ENCODE measurements at places on chromosomes 13 and 19. TPM values are rescaled to one million over a fixed set of nuclear protein-coding genes. Genes with fewer than 3 reads are reported as not detected.
A peak's percentile ranks its signal among the peaks of the same experiment; 100 is the strongest.

Gene ZNF729
- total RNA-seq, result 10.6 TPM

Gene FXYD1
- total RNA-seq, result 3.4 TPM

Gene IGSF23
- not detected for total RNA-seq

GRCh38 chr19:49393881-49394280, 5.8 kb downstream of the KASH5 start:
- no peak for DNase-seq

DNA sequence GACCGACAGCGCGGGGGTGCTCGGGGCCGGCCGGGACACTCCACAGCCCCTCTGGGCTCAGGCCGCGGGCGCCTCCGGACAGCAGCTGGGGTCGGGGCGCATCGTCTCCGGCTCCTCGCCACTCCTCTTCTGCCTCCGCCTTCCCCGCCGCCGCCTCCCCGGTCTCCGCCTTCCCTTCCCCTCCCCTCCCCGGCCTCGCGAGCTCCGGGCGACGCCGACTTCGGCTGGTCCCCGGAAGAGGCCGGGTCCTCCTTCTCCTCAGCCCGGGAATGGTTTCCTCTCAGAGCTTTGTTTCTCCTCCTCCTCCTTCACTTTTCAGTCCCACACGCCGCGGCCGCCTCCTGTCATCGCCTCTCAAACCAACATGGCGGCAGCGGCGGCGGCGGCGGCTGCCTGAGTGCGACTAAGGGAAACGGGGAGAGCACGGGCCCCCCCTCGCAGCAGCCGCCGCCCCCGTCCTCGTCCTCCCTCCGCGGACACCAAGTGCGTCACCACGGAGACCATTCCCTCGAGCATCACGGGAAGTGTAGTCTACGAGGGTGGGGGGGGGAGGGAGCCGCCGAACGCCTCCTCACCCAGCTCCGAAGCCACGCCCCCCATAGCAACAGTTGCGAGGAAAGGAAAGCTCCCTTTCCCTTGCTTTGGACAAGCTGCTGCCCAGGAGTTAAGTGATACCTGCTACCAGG, at the start of gene UBL3:
Gene UBL3, minus strand, starts transcription at position 405 of the 686 bp plus-strand sequence. CDS start 1,079 bp downstream, outside the sequence.
- DNase-seq, result peak; percentile 99

DNA sequence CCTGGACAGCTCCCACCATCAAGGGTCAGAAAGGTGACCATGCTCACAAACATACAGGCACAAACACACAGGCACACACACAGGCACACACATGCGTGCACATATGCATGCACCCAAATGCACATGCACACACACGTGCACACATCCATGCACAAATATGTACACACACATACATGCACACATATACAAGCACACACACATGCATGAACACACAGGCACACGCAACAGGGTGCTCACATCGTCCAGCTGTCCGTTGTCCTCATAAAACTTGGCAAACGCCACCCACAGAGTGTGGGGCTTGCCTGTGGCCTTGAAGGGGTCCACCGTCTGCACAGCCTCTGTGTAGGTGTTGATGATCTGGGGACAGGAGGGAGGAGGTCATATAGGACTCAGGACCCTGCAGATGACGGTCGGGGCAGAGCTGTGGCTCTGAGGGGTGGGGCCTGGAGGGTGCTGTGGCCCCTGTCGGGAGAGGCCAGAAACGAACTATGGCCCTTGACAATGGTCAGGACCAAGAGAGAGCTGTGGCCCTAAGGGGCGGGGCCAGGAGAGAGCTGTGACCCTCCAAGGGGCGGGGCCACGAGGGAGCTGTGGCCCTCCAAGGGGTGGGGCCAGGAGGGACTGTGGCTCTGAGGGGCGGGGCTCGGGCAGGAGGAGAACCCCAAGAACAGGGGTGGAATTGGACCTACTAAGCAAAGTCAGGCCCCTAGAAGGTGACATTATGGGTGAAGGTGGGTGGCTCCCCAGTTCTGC, 6.2 kb downstream of the XAB2 start:
- DNase-seq, result no peak

GRCh38 chr13:21590231-21590630, 13.7 kb downstream of the MICU2 start:
- DNase-seq, result no peak

DNA sequence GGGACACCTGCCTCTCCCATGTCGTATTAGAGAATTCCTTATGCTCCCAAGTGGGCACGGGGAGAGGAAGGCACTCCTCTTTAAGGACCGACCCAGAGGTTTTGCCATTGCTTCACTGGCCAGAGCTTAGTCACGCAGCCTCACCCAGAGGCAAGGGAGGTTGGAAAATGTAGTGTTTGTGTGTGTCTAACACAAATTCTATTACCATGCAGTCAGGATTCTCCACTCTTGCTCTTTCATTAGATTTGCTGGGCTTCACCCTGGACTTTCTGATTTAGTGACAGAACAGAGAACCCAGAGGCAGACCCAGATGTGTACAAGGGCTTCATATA, 14.6 kb upstream of the NCCRP1 start:
- no peak for DNase-seq

DNA sequence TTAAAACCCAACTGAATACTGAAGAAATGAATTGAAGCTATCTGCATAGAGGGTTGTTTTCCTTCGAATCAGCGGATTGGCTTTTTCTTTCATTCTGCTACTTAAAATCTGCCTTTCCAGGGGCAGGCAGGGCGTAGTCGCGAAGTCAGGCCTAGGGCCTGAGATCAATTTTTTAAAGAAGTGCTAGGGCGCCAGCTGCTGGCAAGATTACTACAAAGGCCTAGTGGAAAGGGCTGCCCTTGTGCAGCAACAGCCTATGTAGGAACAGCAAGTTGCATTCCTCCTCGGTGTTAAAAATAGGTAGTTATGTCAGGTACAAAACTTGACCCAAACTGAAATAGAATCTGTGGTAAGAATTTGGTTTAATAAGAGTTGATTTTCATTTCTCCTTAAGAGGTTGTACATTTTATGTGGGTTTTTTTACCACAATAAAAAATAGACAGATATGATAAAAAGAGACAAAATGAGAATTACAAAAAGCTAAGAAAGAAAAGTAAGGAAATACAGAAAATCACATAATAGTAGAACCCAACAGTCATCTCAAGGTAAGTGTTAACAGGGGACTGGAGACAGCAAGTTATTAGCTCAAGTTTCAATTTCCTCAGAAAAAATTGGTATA, 9.5 kb upstream of the URAD start:
- peak; percentile 78 for DNase-seq
